ENCODE measurements at places on chromosomes 4 and X. TPM values are rescaled to one million over a fixed set of nuclear protein-coding genes. Genes with fewer than 3 reads are reported as not detected.

- H3K4me1 ChIP-seq, result peaks cover 11% of the 10 kb centered on the region
- no peak overlapping the region for H3K27ac ChIP-seq
- H3K27me3 ChIP-seq, result no peaks in the 10 kb centered on the region
- no peak for DNase-seq
- no peaks in the 10 kb centered on the region for H3K36me3 ChIP-seq
- H3K4me3 ChIP-seq, result no peak overlapping the region
Measured at GRCh38 chr4:80610845-80611677, 275.5 kb downstream of the CFAP299 start.

GRCh38 chr4:155241664-155242063 lies 33.2 kb downstream of the NPY2R start:
- H3K4me3 ChIP-seq, result no peak overlapping the region
- H3K27ac ChIP-seq, result no peak overlapping the region
- no peaks in the 10 kb centered on the region for H3K36me3 ChIP-seq
- no peaks in the 10 kb centered on the region for H3K4me1 ChIP-seq

DNA sequence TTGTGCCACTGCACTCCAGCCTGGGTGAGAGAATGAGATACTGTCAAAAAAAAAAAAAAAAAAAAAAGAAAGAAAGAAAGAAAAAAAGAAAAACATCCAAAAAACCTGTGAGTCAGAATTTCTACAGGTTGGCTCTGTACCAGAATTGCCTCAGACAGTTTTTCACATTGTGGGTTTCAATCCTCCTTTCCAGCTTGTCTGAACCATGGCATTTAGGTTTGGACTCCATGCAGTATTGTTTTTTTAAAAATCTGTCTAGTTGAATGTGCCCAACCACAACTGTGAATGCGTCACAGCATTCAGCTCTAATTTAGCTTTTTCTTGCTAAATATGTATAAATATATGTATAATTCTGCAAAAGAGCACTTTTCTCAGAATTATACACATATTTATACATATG lies 31.4 kb upstream of the ARSH start:
- H3K4me3 ChIP-seq, result no peak overlapping the region
- no peaks in the 10 kb centered on the region for H3K27me3 ChIP-seq
- no peaks in the 10 kb centered on the region for H3K36me3 ChIP-seq
- no peak overlapping the region for H3K27ac ChIP-seq
- no peak for DNase-seq

DNA sequence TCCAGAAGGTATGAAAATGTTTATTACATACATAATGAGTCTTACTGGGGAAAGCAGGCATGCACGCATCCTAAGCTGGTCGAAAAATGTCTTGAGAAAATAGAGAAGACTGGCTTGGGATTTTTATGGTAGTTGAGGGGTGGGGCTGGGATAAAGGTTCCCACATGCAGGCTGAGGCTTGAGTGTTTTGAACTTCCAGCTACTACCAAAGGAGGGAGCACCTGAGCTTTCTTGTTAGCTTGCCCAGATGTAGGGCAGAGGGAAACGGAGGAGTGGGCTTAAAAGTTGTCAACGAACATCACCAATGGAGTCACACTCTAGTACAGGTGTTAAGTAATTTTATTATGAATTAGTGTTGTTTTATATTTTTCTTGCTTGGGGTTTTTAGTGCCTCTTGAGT lies 39.6 kb upstream of the SRPX start:
- H3K36me3 ChIP-seq, result no peaks in the 10 kb centered on the region
- peak; percentile 77 for DNase-seq
- no peak overlapping the region for H3K4me3 ChIP-seq

- H3K4me1 ChIP-seq, result peaks cover 17% of the 10 kb centered on the region
- DNase-seq, result no peak
- H3K27ac ChIP-seq, result no peak overlapping the region
- no peak overlapping the region for H3K4me3 ChIP-seq
Measured at GRCh38 chrX:43552703-43553102, 103.4 kb upstream of the MAOA start.

DNA sequence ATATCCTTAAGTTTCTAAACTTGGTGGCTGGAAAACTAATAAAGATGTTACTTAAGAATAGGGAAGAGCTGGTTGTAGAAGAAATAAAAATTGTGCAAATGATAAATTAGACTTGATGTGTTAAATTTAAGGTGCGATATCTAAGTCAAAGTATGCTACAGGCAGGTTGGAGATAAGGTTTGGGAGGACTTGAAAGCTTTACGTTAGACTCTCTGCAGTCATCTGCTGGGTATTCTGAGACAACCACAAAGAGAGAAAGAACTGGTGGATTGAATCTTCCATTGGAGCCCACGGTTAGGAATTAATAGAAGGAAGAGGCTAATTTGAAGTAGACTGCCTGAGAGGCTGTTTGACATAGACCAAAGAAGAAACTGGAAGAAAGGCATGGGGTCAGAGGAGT lies 7.9 kb downstream of the SMAD1 start:
- H3K4me1 ChIP-seq, result peaks cover 25% of the 10 kb centered on the region
- no peaks in the 10 kb centered on the region for H3K27me3 ChIP-seq
- no peak overlapping the region for H3K4me3 ChIP-seq
- no peak overlapping the region for H3K27ac ChIP-seq
- no peaks in the 10 kb centered on the region for H3K36me3 ChIP-seq
- no peak for DNase-seq

GRCh38 chr4:150039274-150040127 lies 38.7 kb upstream of the DCLK2 start:
- H3K4me1 ChIP-seq, result no peaks in the 10 kb centered on the region
- H3K27ac ChIP-seq, result no peak overlapping the region
- H3K27me3 ChIP-seq, result no peaks in the 10 kb centered on the region
- no peak overlapping the region for H3K4me3 ChIP-seq

DNA sequence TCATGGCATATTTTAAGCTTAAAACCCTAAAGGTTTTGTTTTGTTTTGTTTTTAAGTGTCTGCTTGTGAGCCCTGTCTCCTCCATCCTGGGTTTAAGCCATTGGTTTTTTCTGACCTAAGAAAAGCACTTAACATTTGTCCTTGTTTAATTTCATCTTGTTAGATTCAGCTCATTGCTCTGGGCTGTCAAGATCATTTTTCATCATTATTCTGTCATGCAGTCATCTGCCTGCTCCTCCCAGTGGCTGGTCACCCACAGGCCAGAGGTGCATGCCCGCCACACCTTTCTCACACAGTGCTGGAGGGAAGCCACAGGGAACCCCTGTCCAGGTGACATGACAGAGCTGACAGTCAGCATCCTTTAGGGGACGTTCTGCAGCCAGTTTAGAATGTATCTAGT lies 11.7 kb upstream of the REELD1 start:
- no peak overlapping the region for H3K4me3 ChIP-seq
- H3K36me3 ChIP-seq, result no peaks in the 10 kb centered on the region
- H3K4me1 ChIP-seq, result no peaks in the 10 kb centered on the region
- no peak for DNase-seq
- no peaks in the 10 kb centered on the region for H3K27me3 ChIP-seq
- H3K27ac ChIP-seq, result no peak overlapping the region

GRCh38 chr4:124783847-124784246 lies 71.3 kb upstream of the ANKRD50 start:
- H3K27me3 ChIP-seq, result no peaks in the 10 kb centered on the region
- H3K4me1 ChIP-seq, result peaks cover 4% of the 10 kb centered on the region
- H3K4me3 ChIP-seq, result no peak overlapping the region
- no peaks in the 10 kb centered on the region for H3K36me3 ChIP-seq

- no peak for DNase-seq
Measured at GRCh38 chr4:89247951-89248350, 59.6 kb downstream of the GPRIN3 start.

DNA sequence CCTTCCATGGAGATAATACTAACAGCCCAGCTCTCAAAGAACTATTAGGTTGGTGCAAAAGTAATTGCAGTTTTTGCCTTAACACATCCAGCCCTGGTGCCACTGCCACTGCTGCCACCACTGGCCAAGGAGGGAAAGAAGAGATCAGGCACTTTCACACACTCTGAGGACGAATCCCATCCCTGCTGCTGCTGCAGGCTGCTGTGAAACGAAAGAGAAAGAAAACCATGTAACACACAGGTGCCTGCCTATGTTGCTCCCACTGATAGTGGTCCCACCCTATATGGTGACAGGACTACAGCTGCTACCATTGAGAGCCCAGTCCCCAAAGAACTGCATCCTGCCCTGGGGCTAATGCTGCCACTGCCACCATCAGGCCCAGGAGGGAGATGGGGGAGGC lies 35.1 kb downstream of the TMLHE start:
- peak; percentile 25 for DNase-seq
- no peaks in the 10 kb centered on the region for H3K4me1 ChIP-seq
- H3K4me3 ChIP-seq, result no peak overlapping the region
- H3K27me3 ChIP-seq, result no peaks in the 10 kb centered on the region

- H3K27me3 ChIP-seq, result no peaks in the 10 kb centered on the region
- no peak overlapping the region for H3K27ac ChIP-seq
- no peak overlapping the region for H3K4me3 ChIP-seq
- no peak for DNase-seq
Measured at GRCh38 chrX:100289066-100289558, 121.0 kb downstream of the PCDH19 start.

GRCh38 chr4:16226816-16227461 lies 668 bp upstream of the TAPT1 start:
- peak overlapping the region; percentile 77 for H3K4me3 ChIP-seq
- H3K4me1 ChIP-seq, result peaks cover 33% of the 10 kb centered on the region
- peak; percentile 71 for DNase-seq
- no peaks in the 10 kb centered on the region for H3K27me3 ChIP-seq
- H3K27ac ChIP-seq, result peak overlapping the region; percentile 51

- H3K4me1 ChIP-seq, result no peaks in the 10 kb centered on the region
- H3K4me3 ChIP-seq, result no peak overlapping the region
- no peak overlapping the region for H3K27ac ChIP-seq
- H3K36me3 ChIP-seq, result no peaks in the 10 kb centered on the region
Measured at GRCh38 chr4:25904748-25905082, 9.3 kb upstream of the SMIM20 start.

- no peaks in the 10 kb centered on the region for H3K27me3 ChIP-seq
- no peak overlapping the region for H3K4me3 ChIP-seq
- no peak for DNase-seq
- H3K27ac ChIP-seq, result no peak overlapping the region
- H3K36me3 ChIP-seq, result no peaks in the 10 kb centered on the region
Measured at GRCh38 chr4:167955006-167955405, 137.3 kb upstream of the ANXA10 start.

GRCh38 chrX:153933748-153934147 lies 1.1 kb downstream of the NAA10 start:
- H3K27ac ChIP-seq, result no peak overlapping the region
- H3K4me1 ChIP-seq, result peaks cover 3% of the 10 kb centered on the region
- no peaks in the 10 kb centered on the region for H3K36me3 ChIP-seq
- H3K27me3 ChIP-seq, result no peaks in the 10 kb centered on the region
- peak overlapping the region; percentile 68 for H3K4me3 ChIP-seq

GRCh38 chrX:24375600-24376131 lies 15.2 kb downstream of the SUPT20HL1 start:
- H3K4me3 ChIP-seq, result no peak overlapping the region
- H3K36me3 ChIP-seq, result no peaks in the 10 kb centered on the region
- no peak overlapping the region for H3K27ac ChIP-seq
- no peak for DNase-seq
- H3K4me1 ChIP-seq, result peaks cover 57% of the 10 kb centered on the region

DNA sequence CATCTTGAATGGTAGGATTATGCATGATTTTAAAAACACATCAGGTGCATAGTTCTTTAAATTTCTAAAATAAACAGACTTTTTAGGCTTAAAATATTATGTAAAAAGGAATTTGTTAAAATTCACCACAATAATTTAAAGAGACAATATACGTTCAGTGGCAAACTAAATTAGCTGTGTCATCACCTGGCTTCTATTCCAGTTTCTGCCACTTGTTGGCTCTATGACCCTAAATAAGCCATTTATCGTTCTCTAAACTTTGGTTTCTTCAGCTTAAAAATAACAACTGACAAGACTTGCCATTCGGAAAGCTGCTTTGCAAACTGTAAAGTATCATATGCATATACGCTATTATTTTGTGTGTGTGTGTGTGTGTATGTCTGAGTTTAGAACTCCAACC lies 141.3 kb downstream of the MGST2 start:
- DNase-seq, result no peak
- no peaks in the 10 kb centered on the region for H3K36me3 ChIP-seq
- peaks cover 8% of the 10 kb centered on the region for H3K4me1 ChIP-seq
- H3K27ac ChIP-seq, result no peak overlapping the region

GRCh38 chr4:24686866-24687692 lies 102.7 kb upstream of the DHX15 start:
- peaks cover 46% of the 10 kb centered on the region for H3K4me1 ChIP-seq
- no peak overlapping the region for H3K27ac ChIP-seq
- H3K36me3 ChIP-seq, result no peaks in the 10 kb centered on the region
- no peaks in the 10 kb centered on the region for H3K27me3 ChIP-seq
- peak; percentile 78 for DNase-seq
- H3K4me3 ChIP-seq, result peak overlapping the region; percentile 26

GRCh38 chr4:7037425-7037824 lies 5.7 kb upstream of the TADA2B start:
- peaks cover 23% of the 10 kb centered on the region for H3K27me3 ChIP-seq
- DNase-seq, result peak; percentile 30
- no peaks in the 10 kb centered on the region for H3K36me3 ChIP-seq
- no peak overlapping the region for H3K4me3 ChIP-seq

DNA sequence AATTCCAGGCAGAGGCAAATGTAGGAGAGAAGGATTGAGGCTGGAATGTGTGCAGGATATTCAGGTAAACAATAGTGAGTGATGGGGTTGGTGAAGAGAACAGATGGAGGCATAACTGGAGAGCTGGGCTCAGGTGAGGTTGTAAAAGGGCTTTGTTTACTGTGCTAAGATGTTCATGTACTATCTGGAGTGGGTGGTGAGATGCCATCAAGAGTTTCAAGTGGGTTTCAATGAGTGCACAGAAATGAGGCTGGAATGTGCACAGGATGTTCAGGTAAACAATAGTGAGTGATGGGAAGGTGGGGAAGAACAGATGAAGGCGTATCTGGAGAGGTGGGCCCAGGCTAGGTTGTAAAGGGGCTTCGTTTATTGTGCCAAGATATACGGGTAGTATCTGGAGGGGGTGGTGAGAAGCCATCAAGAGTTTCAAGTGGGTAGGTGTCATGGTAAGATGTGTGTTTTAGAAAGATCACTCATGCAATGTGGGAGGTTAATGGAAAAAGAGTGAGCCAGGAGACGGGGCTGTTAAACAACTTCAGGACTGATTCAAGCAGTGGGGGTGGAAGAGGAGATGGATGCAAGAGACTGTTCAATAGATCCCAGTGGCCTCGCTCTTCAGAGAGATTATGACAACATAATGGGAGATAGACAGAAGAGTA lies 25.4 kb upstream of the NMU start:
- no peaks in the 10 kb centered on the region for H3K36me3 ChIP-seq
- H3K4me1 ChIP-seq, result peaks cover 17% of the 10 kb centered on the region
- no peak overlapping the region for H3K4me3 ChIP-seq
- H3K27ac ChIP-seq, result no peak overlapping the region
- DNase-seq, result no peak

The CDS1 gene
- 20.3 TPM for total RNA-seq

The GLRA2 gene
- not detected for total RNA-seq

The PPEF1 gene
- 0.76 TPM for total RNA-seq

The DACH2 gene
- total RNA-seq, result 4.6 TPM

The TADA2B gene
- total RNA-seq, result 12.0 TPM
